ENCODE measurements at places on chromosomes 1 and 21.

GRCh38 chr1:197557302-197557701 is 218.0 kb downstream of the DENND1B start:
- no peak for DNase-seq

DNA sequence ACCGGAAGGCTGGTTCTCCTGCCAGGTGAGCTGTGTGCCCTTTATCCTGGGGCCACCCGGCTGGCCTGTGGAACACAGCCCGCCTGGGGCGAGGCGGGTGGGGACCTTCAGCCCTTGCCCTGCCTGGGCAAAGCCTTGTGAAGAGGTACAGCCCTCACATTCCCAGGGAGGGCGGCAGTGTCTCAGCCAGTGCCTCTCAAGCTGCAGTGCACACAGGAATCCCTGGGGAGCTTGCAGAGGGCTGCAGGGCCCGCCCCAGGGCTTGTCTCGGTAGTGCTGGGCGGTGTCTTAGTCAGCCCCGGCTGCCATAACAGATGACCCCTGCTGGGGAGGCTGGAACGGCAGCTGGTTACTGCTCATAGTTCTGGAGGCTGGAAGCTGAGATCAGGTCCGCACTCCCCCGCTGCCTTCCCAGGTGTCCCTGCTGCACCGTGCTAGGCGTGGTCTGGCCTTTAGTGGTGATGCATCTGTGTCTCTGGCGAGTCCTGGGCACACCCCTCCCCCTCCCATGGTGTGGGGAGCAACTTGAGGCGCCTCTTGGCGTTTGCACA is 12.6 kb downstream of the DFFB start:
- DNase-seq = no peak

DNA sequence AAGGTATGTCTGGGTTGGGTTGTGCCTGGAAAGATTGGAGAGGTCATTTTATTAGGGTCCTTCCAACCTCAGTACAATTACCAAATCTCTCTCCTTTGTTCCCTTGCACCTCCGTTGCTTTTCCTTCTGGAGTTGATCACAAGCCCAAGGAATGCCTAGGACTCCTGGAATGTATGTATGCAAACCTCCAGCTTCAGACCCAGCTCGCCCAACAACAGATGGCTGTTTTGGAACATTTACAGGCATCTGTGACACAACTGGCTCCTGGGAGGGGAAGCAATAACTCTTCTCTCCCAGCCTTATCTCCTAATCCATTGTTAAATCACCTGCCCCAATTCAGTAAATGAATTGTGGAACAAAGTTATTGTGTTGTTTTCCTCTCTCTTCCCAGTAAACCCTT is 8.3 kb downstream of the TSACC start:
- DNase-seq = no peak

DNA sequence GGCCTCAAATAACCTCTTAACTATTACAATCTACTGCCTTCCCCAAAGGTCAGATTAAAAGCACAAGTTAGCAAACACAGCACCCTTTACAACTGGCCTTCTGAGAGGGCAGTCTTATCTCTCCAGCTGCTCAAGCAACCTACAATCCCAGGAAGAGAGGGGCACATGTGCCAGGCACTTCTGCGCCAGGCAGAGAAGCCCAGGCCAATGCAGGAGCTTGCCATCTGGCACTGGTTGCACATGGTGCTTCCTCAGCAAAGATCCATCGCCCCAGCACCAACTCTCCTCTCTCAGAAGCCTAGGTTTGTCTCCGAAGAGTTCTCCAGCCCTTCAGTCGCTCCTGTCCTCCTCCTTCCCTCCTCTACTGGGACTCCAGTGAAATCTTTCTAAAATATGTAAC is 2.5 kb downstream of the STK40 start:
- no peak for DNase-seq

GRCh38 chr1:223621312-223621734 is 44.2 kb downstream of the CAPN8 start:
- DNase-seq = no peak

DNA sequence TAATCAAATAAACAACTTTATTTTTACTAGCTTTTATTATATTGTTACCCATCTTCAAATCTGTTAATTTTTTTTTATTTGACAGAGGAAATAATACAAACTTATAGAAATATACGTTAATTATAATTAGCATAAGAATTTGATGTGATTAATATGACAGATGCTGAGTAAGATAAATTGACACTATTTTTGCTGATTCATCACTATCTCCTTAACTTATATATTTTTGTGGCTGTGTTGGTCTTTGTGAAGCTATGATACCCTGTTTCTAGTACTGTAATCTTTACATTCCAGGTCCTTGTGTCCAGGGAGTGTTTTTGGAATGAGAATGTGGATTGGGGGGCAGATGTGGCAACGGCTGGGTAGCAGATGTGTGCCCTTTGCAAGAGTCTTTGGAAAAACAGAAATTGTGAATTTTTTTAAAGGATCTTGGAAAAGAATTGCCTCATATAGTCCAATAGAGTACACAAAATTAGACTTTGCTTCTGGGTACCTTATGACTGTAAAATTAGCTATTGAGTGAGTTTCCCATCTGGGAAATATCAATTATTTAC is 102.6 kb downstream of the KCNK2 start:
- DNase-seq = no peak

DNA sequence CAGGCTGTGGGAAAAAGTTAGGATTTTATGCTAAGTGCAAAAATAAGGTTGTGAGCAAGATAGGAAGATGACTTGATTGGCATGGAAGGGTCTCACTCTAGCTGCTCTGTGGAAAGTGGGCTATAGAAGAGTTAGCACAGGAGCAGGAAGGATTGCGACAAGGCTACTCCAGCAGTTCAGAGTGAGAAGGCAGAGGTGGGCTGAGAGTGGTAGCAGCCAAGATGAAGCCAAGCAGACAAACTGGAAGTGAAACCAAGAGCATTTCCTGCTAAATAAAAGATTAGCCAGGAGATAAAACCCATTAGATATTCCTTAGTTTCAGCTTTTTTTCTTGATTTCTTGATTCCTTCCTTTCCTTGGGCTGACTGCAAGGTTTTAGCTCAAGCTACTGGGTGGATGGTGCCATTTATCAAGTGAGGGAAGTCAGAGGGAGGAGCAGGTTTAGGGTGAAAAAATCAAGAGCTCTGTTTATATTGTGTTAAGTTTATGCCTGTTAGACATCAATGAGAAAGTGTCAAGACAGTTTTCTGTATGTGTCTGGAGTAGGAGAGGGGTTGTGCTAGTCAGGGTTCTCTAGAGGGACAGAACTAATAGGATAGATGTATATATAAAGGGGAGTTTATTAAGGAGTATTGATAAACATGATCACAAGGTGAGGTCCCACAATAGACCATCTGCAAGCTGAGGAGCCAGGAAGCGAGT is 33.1 kb upstream of the ZNF644 start:
- DNase-seq = no peak

- no peak for DNase-seq
Observed at GRCh38 chr1:41446851-41447610, 37.5 kb downstream of the EDN2 start.

GRCh38 chr1:23695667-23696066 is 4.1 kb downstream of the RPL11 start:
- DNase-seq = no peak

GRCh38 chr1:36590771-36591170 is 108.1 kb upstream of the CSF3R start:
- DNase-seq = no peak

DNA sequence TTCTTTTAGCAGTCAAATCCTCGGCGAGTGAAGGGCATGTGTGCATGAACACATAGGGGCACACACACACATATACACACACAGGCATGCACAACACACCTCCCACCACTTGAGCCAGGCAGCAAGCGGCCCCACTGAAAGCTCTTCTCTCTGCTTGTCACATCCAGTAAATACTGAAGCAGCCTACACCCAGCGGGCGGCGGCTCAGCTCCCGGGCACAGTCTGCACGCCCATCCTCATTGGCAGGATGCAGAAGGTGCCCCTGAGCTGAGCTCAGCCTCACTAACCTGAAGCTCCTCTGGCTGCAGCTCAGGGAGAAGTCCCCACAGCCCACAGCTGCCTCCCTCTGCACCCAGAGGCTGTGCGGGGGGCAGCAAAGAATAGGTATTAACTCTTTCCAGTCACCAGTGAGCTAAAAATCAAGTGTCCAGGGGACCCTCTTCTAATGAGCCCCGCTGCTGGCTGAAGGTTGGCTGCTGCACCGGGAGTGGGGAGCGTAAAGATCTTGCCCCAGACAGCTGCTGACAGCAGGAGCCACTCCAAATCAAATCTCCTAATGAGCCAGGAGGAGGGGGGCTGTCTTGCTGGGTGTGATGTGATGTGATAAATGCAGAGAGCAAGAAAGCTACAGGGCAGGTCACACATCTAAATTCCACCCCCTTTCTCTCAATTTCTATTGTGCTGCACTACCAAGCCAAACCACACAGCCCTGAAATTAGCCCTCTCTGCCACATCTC is 12.5 kb downstream of the RGS8 start:
- no peak for DNase-seq

DNA sequence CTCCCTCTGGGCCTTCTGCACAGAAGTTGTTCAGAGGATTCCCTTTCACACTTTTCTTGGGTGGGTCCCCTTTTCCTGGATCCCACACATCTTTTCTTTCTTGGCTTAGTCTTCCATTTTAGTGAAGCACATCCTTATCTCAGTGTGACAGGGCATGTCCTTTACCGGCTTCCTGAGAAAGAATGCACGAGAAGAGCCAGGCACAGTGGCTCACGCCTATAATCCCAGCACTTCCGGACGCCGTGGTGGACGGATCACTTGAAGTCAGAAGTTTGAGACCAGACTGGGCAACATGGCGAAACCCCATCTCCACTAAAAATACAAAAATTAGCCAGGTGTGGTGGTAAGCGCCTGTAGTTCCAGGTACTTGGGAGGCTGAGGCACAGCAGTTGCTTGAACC is 22.1 kb upstream of the PSMB2 start:
- DNase-seq = no peak

DNA sequence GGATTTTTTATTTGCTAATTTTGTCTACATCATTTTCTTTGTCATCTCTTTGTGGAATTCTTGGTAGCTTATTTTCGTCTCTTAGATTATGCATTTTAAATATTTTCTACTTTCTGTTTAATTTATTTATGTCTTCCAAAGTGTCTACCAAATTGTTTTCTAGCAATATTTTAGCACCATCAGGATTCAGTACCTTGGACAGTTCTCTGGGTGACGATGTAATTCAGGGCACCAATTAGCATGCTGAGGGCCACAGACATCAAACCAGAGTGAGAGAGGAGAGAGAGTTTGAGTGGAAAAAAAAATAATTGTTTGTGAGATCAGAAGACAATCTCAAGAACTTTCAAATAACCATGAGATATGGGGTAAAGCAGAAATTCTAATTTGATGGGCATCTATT is 169.8 kb upstream of the CXADR start:
- no peak for DNase-seq

DNA sequence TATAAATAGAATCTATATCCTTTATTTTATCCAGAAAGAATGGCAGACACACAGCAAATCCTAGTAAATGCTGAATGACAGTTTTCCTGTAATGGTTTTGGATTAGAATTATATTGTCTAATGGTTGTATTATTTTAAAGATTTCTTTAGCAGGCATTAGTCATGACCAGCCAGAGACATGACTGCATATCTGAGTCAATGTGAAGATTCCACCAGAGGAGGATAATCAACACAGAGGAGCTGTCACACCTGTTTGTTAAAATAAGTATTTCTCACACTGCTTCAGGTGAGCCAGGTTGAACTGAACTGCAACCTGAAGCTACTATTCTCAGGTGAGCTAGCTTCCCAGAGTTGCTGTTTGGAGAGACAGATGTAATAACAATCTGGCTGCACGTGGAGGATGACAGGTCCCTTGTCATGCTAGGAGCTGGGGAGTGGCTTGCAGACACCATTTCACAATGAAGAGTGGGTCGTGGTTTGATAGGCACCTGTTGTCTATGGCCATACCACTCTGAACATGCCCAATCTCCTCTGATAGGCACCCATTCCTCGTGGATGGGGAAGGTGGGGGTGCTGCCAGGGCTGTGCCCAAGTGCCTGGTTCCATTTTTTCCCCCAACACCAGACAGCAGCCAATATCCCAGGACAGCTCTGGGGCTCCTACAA is 94.3 kb downstream of the KCNJ6 start:
- no peak for DNase-seq

DNA sequence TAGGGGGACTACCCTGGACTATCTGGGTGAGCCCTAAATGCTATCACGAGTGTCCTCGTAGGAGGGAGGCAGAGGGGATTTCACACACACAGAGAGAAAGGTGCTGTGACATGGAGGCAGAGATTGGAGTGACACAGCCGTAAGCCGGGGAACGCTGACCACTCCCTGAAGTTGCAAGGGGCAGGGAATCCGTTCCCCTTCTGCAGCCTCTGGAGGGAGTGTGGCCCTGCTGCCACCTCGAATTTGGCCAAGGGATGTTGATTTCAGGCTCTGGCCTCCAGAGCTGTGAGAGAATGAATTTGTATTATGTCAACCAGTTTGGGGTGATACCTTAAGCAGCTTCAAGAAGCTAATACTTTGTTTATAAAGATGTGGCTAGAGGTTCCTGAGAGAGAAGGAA is 137.7 kb downstream of the ACTL8 start:
- DNase-seq = no peak

DNA sequence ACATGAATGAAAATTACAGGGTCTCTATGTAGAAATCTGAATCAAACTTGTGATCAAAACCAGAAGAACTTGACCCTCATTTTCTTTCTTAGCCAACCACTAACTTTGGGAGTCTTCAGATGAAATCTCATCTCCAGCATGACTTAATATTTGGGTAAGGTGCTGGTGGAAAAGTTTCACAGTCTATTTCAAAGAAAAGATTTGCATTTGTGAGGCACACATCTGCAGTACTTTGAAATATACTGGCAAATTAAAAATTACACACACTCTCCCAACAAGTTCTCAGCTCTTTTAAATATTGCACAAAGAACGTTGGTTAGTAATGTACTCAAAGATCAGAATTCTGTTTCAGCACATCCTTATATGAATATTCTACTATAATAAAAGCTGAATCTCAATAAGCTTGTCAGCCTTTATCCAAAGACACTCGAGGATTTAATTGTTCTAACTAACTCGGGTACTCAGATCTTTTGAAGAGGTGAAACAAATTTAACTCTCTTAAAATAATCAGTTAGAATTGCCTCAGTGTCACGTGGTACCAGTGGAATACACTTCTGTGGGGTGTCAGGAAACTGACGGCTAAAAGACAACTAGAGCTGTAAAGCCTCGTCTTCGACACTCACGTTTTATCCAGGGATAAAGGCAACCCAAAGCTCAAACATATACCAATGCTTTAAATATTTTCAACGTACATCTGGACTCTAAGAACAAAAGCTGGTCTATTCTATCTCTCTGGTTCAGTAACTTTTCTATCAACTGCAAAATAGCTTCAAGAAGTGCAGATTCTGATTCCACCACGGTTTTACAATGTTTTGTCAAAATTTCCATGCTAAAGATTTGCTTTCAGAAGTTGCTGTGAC is 19.0 kb downstream of the SAMSN1 start:
- no peak for DNase-seq

- DNase-seq = no peak
Observed at GRCh38 chr1:184633785-184634184, 120.9 kb downstream of the EDEM3 start.
